8988T (cell line): ENCODE measurements at places on chromosomes 2 and 18.

GRCh38 chr18:56560992-56561391 is 77.4 kb downstream of the TXNL1 start:
- no peak for DNase-seq

DNA sequence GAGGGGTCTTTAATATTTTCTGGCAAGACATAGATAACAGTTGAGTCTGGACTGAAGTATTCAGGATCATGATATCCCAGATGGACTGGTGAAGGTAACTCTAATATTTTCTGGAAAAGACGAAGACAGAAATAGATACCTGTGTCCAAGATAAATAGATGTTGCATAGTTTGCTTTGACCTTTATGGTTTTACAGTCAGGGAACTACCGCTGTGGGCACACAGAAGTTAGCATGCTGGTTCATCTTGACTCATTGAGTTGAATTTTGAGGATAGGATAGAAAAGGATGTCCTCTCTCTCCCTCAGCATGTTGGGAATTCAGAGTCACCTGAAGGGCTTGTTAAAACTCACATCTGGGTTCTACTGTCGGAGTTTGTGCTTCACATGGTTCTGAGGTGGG is 20.8 kb downstream of the KCNE4 start:
- no peak for DNase-seq

DNA sequence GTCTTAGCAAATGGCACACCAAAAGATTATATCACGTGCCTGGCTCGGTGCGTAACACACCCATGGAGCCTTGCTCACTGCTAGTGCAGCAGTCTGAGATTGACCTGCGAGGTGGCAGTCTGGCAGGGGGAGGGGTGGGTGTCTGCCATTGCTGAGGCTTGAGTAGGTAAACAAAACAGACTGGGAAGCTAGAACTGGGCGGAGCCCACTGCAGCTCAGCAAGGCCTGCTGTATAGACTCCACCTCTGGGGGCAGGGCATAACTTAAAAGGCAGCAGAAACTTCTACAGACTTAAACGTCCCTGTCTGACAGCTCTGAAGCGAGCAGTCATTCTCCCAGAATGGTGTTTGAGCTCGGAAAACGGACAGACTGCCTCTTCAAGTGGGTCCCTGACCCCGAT is 55.9 kb upstream of the FSHR start:
- no peak for DNase-seq

DNA sequence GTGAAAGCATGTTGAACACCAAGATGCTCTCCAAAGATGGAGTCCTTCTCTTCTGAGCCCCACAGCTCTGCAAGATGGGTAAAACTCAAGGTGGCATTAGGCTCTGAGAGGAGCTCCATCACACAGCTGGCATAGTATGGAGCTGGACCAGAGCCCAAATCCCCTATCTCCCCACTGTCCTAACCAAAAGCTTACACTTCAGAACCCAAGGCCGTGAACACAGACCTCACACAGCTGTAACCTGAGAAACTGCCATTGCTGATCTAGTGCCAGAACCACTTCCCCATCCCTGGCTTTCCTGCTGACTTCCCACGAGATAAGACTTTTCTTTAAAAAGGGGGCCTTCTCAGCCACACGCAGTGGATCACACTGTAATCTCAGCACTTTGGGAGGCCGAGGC is 25.0 kb downstream of the TTC32 start:
- no peak for DNase-seq

GRCh38 chr2:234982096-234982834 is 30.4 kb downstream of the SH3BP4 start:
- no peak for DNase-seq

DNA sequence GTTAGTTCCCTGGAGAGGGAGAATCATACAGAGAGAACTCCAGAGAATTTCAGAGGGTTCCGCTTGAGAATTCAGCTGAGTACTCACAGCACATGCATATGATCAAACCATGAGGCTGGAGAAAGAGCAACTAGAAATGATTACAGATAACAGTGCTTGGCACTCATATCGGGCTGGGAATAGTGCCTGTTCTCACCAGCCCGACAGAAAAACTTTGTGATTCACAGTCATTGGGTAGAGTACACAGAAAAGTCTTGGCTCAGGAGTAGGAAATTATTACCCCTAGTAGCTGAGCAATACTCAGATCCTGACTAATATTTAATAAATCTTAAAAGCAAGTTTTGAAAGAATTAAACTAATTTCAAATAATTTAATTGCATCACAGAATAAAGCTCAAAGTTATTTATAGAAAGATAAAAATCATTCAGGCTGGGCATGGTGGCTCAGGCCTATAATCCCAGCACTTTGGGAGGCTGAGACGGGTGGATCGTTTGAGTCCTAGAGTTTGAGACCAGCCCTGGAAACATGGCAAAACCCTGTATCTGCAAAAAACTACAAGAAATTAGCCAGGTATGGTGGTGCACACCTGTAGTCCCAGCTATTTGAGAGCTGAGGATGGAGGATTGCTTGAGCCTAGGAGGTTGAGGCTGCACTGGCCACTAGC is 6.8 kb downstream of the WDPCP start:
- DNase-seq: no peak

- DNase-seq: no peak
Observed at GRCh38 chr2:163471947-163472346, 263.9 kb downstream of the FIGN start.

DNA sequence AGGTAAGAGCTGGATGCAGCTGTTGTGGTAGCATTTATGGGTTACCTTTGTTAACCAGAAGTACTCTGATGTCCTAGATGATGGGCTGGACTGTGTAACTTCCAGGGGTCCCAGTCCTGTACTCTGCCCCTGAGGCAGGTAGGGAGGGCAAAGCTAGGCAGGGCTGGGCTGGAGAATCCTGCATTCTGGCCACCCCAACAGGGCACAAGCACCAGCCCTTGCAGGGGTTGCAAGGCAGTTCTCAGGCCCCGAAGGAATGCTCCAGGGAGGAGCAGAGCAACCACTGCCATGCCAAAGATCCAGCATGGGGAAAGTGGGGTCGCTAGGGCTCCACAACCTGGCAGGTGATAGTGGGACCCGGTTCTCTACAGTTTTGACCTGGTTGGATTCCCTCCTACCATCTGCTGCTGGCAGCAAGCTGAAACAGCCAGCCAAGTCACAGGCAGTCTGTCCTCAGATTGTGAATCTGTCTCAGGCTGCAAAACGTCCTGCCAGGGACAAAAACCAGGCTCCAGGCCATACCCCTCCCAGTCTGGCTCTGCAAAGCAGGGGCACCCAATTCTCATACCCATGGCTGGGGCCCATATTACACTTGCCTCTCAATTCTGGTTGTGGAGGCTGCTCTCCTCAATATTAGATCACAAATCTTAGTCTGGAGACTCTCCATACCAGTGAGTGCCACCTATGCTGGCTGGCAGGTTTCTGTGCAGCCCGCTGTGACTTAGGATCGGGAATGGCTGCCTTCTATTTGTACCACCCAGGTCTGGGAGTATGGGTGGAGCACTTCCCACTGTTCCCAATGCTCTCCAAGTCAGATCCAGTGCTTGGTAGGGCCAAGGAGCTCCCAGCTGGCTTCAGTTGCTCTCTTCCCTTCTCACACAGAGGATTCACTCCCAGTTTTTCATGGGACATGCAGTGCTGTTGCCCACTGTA is 61.1 kb downstream of the SMCHD1 start:
- no peak for DNase-seq

- DNase-seq: no peak
Observed at GRCh38 chr2:234306426-234307173, 190.3 kb downstream of the ARL4C start.

GRCh38 chr2:132645722-132646539 is 24.1 kb downstream of the LYPD1 start:
- no peak for DNase-seq
